CD4-positive, CD25-positive, alpha-beta regulatory T cell (primary cell): ENCODE measurements at places on chromosomes 1 and 21.

DNA sequence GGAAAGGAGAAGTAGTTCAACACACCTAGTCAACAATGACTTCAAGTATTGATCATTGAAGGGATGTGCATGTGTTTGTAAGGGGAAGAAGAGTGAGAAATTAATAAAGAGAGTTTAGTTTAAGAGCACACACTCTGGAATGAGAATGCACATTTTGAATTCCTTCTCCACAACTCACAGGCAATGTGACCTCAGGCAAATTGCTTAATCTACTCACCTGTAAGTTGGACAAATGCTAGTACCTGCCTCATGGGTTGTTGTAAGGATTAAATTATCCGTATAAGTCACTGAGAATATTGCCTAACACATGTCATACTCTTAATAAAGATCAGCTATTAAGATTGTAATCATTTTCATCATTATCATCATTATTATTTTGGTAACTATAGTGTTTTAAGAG lies 204.0 kb upstream of the NFIA start:
- DNase-seq: no peak

DNA sequence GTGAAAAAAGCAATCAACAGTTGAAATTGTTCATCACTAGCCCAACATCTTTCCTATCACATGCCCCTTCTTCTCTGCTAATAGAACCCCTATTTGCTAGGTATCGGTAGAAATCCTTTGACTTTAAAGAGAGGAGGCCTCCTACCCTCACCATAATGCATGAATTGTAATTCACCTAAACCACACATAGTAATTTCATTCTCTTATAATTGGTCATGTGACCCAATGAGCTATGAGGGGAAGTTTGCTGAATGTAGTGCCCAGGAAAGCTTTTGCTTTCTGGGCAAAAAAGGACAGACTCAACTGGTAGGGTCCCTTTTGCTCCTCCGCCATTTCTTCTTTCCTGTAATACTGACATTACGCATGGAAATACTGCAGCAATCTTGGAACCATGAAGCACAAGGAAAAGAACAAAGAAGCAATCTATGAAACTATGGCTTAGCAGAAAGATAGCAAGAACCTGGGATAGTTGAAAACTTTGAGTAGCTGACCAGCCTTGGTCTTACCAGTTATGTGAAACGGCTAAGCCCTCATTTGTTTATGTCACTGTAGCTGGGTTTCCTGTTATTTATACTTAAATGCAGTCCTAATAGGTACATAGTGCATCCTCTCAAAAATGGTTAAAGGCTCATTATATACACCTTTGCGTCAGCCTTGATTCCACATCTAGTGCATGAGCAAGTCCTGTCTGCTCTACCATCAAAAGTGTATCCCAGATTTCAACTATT lies 10.2 kb upstream of the CHI3L2 start:
- no peak for DNase-seq

DNA sequence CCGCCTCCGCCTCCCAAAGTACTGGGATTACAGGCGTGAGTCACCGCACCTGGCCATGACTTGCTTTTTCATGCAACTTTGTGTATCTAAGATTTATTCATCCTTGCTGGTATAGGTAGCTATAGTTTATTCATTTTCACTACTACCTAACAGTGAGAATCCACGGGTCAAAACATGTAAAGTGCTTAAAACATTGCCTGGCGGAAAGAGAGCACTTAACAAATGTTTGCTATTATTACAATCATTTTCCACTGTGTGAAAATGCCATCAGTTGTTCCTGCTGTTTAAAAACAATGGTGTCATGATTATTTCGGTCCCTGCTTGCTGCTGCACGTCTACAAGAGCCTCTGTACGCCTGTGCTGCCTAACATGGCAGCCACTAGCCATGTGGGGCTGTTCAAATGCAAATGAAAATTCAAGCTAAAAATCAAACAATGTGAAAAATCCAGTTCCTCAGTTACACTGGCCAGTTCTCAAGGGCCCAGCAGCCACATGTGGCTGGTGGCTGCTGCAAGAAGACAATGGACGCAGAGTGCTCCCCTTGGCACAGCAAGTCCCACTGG lies 65.1 kb downstream of the CLSTN1 start:
- no peak for DNase-seq

DNA sequence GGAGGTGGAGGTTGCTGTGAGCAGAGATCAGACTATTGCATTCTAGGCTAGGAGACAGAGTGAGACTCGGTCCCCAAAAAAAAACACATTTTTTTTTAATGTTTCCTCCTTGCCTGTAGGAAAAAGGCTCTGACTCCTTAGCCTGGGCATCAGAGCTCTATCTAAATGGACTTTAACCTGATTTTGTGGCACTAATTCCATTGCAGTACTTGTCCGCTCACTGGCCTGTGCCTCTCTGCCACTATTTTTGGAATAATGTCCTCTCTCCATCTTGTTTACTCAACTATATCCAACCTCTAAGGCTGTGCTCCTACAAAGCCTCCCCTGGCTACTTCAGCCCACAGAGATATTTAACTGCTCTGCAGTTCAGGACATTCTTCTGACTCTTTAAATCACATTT lies 26.5 kb downstream of the METTL18 start:
- no peak for DNase-seq

GRCh38 chr1:59128239-59128736 lies 168.6 kb upstream of the FGGY start:
- DNase-seq: no peak

- no peak for DNase-seq
Observed at GRCh38 chr1:217857061-217857460, 225.9 kb downstream of the SPATA17 start.

- DNase-seq: no peak
Observed at GRCh38 chr1:199298825-199299224, 660.0 kb downstream of the PTPRC start.

DNA sequence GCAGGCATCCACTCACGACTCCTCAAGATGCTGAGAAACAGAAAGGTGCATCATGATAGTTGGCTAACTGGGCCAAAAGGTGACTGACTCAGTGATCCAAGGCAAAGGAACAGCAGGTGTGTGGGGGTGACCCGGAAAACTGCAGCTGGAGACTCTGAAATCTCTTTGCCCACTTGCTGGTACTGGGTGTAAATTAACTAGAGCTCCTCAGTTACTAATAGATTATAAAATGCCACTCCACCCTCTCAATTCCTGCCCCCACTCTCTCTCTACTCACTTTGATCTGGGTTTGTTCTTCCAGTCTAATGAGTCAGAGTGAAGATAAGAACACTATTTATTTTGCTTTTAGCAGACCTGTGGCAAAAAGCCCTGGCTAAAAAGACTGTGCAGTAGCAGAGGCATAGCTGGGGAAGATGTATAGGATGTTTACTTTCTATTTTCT lies 7.2 kb upstream of the PIGC start:
- DNase-seq: peak; percentile 63

GRCh38 chr21:15001113-15001512 lies 63.7 kb downstream of the NRIP1 start:
- no peak for DNase-seq

DNA sequence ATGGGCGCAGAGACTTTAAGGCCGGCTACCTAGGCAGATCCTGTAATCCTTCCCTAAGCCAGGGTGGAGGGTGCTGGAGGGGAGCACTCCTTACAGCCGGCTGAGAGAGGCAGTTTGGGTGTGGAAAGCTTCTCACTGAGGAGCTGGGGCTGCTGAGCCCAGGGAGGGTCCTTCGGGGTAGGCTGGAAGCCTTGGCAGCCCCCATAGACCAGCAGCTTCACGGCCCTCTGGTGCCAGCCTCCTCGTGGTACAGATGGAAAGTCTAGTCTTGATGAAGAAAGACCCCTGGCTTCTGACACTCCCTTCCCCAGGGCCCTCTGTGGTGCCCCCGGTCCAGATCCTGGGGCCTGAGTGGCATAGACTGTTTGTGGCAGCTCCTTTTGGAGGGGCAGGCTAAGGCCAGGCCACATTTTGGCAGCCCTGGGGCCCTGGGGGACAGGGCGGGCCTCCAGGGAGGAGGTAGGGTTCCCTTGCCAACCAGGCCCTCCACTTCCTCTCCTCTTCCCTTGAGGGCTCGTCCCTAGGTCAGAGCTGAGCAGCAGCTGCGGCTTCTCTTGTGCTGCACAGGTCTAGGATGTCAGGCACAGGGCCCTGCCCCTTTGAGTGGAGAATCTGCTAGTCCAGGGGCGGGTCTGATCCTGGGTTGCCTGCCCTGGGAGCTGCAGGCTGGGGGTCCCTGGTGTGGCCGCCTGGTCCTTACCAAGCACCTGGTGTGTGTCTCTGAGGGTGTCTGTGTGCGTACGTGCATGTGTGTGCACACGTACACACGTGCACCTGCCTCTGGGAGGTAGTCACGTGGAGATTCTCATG lies 4.8 kb downstream of the AMPD2 start:
- DNase-seq: no peak

DNA sequence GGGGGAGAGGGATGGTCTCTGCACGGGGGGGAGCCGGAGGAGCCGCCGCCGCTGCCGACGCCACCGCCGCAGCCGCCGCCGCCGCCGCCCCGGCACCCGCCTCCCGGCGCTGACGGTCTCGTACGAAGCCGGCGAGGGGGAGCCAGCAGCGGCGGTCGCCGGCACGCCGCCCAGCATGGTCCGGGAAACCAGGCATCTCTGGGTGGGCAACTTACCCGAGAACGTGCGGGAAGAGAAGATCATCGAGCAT lies 311 bp downstream of the SPEN start:
- DNase-seq: no peak
